Left kidney (tissue), 8 donors: ENCODE measurements at places on chromosomes 6 and 20.

GRCh38 chr20:63939061-63939935 is 16.9 kb downstream of the UCKL1 start:
- no peak for DNase-seq

GRCh38 chr20:1369970-1370369 is 22.9 kb downstream of the FKBP1A start:
- no peak for DNase-seq

GRCh38 chr6:109450801-109451200 is 4.8 kb downstream of the MICAL1 start:
- DNase-seq, result no peak

- no peak for DNase-seq
Measured at GRCh38 chr6:16769986-16770376, 8.7 kb upstream of the ATXN1 start.

DNA sequence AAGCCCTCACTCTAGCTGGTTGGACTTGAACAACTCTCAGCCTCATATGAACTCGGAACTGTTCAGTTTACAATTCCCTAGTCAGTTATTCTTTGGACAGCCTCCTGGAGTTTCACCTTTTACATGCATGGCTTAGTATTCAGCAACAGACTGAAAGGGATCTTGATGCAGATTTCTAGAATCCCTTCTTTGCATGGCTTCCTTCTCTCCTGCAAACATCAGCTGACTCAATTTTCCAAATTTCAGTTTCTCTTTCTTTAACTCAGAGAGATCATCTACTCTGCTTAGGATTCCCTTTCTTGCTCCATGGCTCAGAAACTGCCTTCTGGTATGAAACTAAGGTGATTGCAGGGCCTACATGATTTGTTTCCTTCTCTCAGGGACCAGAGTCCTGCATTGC is 99.6 kb downstream of the CEP57L1 start:
- no peak for DNase-seq

DNA sequence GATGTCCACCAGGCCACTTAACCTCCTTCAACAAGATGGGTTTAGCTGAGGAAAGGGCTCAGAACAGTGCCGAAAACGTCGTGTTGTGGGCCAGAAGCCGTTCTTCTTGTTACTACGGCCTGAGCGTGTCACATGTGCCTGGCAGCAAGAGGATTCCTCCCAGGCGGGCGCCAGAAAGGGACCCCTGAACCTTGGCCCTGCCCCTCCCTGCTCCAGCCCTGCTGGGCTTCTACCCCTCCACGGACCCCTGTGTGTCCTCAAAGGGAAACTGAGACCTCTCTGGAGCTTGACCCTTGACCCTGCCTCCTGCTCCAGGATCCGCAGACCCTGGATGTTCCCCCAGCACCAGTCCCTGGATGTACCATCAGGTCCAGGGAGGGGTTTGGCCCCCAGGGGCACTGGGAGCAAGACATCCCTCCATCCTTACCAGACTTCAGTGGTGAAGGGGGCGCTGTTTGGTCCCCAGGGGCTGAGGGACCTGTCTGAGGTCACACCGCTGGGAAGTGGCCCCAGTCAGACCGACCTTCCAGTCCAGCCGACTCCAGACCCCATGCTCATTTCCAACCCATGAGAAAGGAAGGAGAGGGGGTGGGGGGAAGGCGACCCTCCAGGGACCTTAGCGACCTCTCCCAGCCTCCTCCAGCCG is 10.1 kb downstream of the HRH3 start:
- DNase-seq, result no peak
